A549 treated with DMSO at 1 μM for 4 hours (cell line): ENCODE measurements at places on chromosomes 11 and 22. TPM values are rescaled to one million over a fixed set of nuclear protein-coding genes. Genes with fewer than 3 reads are reported as not detected.

The HEPHL1 gene
- not detected in 5 replicates for total RNA-seq

The GGTLC3 gene
- total RNA-seq, result not detected in 5 replicates

The SPON1 gene
- total RNA-seq, result not detected in 5 replicates

The HARBI1 gene
- total RNA-seq, result 4.7 to 6.8 TPM (median 5.6 TPM) in 5 replicates

The VPS26B gene
- 19.1 to 22.5 TPM (median 21.7 TPM) in 5 replicates for total RNA-seq

The P2RX6 gene
- 0.56 to 0.94 TPM (median 0.86 TPM) in 5 replicates for total RNA-seq

The FOXR1 gene
- not detected in 5 replicates for total RNA-seq

The LMO2 gene
- 0.44 to 0.85 TPM (median 0.51 TPM) in 5 replicates for total RNA-seq

The KDM4D gene
- 0.40 to 0.70 TPM (median 0.47 TPM) in 5 replicates for total RNA-seq

The TMPRSS6 gene
- total RNA-seq, result 0.02 TPM in 1 of 5 replicates, not detected in the others

The NAALAD2 gene
- total RNA-seq, result 0.02 to 0.03 TPM in 2 of 5 replicates, not detected in the others

The ACRV1 gene
- total RNA-seq, result not detected in 5 replicates

The FGF3 gene
- total RNA-seq, result not detected in 5 replicates

The PDGFD gene
- total RNA-seq, result 7.9 to 10.8 TPM (median 8.6 TPM) in 5 replicates

The PIH1D2 gene
- 0.58 to 1.7 TPM (median 0.99 TPM) in 5 replicates for total RNA-seq

The PRR33 gene
- not detected in 5 replicates for total RNA-seq

The ASPHD2 gene
- 0.84 to 1.5 TPM (median 1.2 TPM) in 5 replicates for total RNA-seq

The AIFM3 gene
- total RNA-seq, result 2.4 to 4.2 TPM (median 3.4 TPM) in 5 replicates

The BTBD18 gene
- total RNA-seq, result not detected in 5 replicates

The MOV10L1 gene
- not detected in 5 replicates for total RNA-seq

The TMPRSS4 gene
- total RNA-seq, result 0.13 TPM in 1 of 5 replicates, not detected in the others

The ZNF280B gene
- 1.5 to 2.2 TPM (median 1.8 TPM) in 5 replicates for total RNA-seq

The TREH gene
- total RNA-seq, result 0.05 TPM in 1 of 5 replicates, not detected in the others

The PLAAT2 gene
- 0.18 to 0.28 TPM (median 0.24 TPM) in 3 of 5 replicates, not detected in the others for total RNA-seq

The MS4A15 gene
- not detected in 5 replicates for total RNA-seq

The CRYBB2 gene
- total RNA-seq, result not detected in 5 replicates

The TBX10 gene
- not detected in 5 replicates for total RNA-seq

The SAA2 gene
- not detected in 5 replicates for total RNA-seq

The MMP27 gene
- total RNA-seq, result not detected in 5 replicates

The C11orf65 gene
- 0.13 to 0.44 TPM (median 0.36 TPM) in 5 replicates for total RNA-seq

The KRTAP5-7 gene
- not detected in 5 replicates for total RNA-seq
